Right lobe of liver (tissue), 6 donors: ENCODE measurements at places on chromosomes 3 and 15. TPM values are rescaled to one million over a fixed set of nuclear protein-coding genes. Genes with fewer than 3 reads are reported as not detected.

DNA sequence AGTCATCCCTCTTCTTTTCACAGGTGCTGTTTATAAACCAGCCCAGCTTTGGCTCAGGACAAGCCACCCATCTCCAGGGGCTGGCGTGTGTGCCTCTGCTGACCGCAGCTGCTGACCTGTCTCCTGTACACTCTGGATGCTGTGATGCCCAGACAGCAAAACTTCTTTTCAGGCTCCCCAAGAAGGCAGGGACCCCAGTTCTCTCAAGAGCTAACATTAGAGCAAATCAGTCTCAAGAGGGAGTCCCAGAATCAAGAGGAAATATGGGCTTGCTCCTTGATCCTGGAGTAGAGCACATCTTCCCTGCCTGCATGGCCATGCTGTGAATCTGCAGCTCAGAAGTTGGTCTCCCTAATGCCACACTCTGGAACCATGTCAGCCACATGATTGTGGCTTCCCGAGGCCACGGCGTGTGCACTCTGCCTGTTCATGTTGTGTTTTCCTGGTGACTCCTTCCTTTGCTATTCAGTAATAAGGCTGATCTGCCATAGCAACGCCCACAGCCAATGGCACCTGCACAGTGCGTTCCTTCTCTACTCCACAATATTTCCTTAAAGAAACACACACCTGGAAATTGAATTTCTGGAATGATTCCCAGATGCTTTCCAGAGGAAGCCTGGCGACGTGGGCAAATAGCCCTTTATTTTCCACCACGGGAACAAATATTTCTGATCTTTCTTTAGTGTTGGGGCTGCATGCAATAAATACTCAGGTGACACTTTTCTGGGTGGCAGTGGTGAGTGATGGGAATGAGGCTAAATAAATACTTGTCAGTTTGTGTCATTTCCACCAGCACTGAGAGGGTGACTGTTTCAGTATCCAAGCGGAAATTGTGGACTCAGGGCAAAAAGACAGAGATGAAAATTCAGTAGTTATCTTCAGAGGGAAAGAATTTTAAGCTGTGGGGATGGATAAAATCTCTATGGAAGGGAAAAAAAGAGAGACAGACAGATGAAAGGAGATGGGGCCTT is 21.9 kb upstream of the THSD4 start:
- DNase-seq, result no peak
- no peak overlapping the region for H3K4me3 ChIP-seq
- no peak overlapping the region for H3K27ac ChIP-seq
- H3K36me3 ChIP-seq, result no peaks in the 10 kb centered on the region

GRCh38 chr3:195148549-195148948 is 122.4 kb downstream of the XXYLT1 start:
- H3K36me3 ChIP-seq, result no peaks in the 10 kb centered on the region
- no peak overlapping the region for H3K4me3 ChIP-seq
- DNase-seq, result no peak
- no peaks in the 10 kb centered on the region for H3K27me3 ChIP-seq
- peak overlapping the region; percentile 28 for H3K27ac ChIP-seq
- H3K4me1 ChIP-seq, result no peaks in the 10 kb centered on the region

- H3K27ac ChIP-seq, result no peak overlapping the region
- H3K4me1 ChIP-seq, result peaks cover 23% of the 10 kb centered on the region
- no peak overlapping the region for H3K4me3 ChIP-seq
- no peaks in the 10 kb centered on the region for H3K36me3 ChIP-seq
Observed at GRCh38 chr15:89670971-89671560, 8.1 kb downstream of the PLIN1 start.

DNA sequence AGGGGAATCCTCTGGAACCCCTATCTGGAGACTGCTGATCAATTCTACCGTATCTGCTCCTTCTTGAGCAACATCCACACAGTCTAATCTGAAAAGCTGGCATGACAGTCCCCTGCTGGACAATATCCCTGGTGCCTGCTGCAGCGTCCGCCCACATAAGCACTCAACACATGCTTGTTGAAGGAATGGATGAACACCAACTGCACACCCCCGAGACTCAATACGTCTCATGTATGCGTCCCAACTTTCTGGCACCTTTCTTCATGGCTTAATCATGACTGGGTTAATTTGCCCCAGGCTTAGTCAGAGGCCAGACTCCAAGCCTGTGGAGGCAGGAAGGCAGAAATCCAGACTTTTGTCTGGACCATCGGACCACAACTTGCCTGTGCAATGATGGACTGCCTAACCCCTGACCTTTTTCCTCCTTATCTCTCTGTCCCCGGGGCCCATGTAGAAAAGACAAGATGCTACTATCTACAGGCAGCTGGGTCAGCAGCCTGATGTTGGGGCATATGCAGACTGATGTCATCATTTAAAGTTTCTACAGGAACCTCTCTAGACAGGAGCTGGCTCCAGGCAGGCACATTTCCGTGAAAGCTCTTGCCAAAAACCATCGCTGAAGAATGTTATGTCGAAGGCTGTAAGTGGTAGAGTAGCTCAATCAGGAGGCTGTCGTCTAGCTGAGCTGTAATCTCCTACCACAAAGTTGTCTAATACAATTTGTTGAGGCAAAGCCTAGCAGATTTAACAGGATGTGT is 114.1 kb upstream of the TPM1 start:
- H3K36me3 ChIP-seq, result no peaks in the 10 kb centered on the region
- H3K27ac ChIP-seq, result no peak overlapping the region
- no peaks in the 10 kb centered on the region for H3K4me1 ChIP-seq
- H3K27me3 ChIP-seq, result no peaks in the 10 kb centered on the region
- H3K4me3 ChIP-seq, result no peak overlapping the region

GRCh38 chr3:107880702-107881101 is 210.1 kb downstream of the CD47 start:
- no peak overlapping the region for H3K27ac ChIP-seq
- DNase-seq, result no peak
- H3K4me1 ChIP-seq, result no peaks in the 10 kb centered on the region
- H3K36me3 ChIP-seq, result no peaks in the 10 kb centered on the region
- H3K4me3 ChIP-seq, result no peak overlapping the region
- no peaks in the 10 kb centered on the region for H3K27me3 ChIP-seq

DNA sequence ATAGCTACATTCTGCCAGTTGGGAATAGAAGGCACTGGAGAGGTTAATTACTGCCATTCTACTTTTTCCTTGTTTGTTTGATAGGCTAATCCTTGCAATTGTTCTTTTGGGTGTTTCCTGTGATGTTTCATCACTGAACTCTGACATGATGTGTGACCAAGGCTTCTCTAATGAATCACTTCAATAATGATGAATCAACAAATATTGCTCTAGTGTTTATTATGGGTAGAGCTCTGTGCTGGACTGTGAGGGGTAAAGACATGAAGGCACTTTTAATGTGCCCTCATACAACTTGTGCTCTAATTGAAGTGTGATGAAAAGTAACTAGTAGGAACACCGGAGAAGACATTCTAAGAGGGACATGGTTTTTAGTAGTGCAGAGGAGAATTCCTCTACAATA is 233.6 kb downstream of the WDR72 start:
- H3K36me3 ChIP-seq, result no peaks in the 10 kb centered on the region
- H3K4me1 ChIP-seq, result no peaks in the 10 kb centered on the region

- no peak for DNase-seq
- H3K36me3 ChIP-seq, result no peaks in the 10 kb centered on the region
- no peak overlapping the region for H3K4me3 ChIP-seq
Observed at GRCh38 chr3:183151821-183152351, 10.6 kb downstream of the LAMP3 start.

DNA sequence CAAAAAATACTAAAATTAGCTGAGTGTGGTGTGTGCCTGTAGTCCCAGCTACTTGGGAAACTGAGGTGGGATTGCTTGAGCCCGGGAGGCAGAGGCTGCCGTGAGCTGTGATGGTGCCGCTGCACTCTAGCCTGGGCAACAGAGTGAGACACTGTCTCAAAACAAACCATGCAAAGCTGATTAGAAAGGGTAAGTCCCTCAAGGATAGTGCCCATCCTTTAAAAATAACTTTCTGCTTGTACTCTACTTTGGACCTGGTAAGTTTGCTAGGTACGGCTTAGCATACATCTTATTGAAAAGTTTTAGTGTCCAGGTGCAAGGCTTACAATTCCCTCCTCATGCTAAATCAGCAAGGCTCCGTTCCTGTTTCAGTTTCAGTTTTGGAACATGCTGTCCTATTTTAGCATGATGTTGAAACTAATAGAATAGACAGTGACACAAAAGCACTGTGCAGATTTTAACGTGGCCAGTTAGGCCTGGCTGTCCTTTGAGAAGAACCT is 21.4 kb downstream of the FEM1B start:
- H3K27me3 ChIP-seq, result no peaks in the 10 kb centered on the region
- peak; percentile 51 for DNase-seq
- peak overlapping the region; percentile 18 for H3K4me3 ChIP-seq
- H3K36me3 ChIP-seq, result no peaks in the 10 kb centered on the region
- peak overlapping the region; percentile 92 for H3K27ac ChIP-seq

Gene RIOX2
- total RNA-seq, result 15.1 TPM

Gene TMEM212
- total RNA-seq, result not detected
